ENCODE measurements at places on chromosomes 5 and 9.

DNA sequence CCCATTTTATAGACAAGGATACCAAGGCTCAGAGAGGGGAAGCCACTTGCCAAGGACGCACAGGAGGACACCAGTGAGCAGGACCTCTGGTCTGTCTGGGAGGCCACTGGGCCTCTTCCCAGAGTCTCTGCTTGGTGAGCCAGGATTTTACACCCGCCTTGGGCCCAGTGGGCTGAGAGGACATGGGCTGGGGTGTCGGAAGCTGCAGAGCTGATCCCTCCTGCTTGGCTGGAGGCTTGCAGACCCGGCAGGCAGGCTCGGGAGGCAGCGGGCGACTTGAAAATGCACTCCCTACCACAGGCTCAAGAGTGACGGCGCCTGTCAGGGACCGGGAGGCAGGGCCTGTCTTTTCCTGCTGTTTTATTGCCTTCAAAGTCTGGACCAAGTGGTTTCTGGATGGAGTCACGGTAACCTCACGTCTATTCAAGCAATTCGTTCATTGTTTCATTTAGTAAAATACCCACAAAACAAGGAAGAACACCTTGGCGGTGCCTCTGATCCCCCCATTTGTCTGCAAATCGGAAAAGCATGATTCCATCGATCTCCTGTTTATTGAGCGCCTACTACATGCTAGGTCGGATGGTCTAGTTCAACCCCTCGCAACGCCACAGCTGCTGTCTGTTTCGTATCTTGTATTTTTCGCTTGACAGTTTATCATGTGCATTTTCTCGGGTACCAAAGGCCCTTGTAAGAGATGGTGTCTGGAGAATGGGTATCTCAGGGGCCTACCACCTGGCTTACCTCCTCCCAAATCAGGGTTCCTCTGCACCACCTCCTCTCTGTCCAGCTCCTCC, 108.1 kb upstream of the IER5L start:
- DNase-seq = no peak

DNA sequence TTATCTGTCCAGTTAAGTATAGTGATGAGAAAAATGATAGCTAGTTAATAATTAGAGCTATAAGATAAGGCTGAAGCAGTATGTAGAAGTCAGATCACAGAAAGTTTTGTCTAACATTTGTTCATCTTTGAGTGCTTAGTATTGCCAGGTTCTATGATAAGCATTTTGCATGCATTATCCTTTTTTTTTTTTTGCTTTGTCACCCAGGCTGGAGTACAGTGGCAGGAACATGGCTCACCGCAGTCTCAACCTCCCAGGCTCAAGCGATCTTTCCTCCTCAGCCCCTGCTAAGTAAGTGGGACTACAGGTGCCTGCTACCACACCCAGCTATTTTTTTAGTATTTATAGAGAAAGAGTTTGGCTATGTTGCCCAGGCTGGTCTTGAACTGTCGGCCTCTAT, 17.5 kb downstream of the BAAT start:
- no peak for DNase-seq

DNA sequence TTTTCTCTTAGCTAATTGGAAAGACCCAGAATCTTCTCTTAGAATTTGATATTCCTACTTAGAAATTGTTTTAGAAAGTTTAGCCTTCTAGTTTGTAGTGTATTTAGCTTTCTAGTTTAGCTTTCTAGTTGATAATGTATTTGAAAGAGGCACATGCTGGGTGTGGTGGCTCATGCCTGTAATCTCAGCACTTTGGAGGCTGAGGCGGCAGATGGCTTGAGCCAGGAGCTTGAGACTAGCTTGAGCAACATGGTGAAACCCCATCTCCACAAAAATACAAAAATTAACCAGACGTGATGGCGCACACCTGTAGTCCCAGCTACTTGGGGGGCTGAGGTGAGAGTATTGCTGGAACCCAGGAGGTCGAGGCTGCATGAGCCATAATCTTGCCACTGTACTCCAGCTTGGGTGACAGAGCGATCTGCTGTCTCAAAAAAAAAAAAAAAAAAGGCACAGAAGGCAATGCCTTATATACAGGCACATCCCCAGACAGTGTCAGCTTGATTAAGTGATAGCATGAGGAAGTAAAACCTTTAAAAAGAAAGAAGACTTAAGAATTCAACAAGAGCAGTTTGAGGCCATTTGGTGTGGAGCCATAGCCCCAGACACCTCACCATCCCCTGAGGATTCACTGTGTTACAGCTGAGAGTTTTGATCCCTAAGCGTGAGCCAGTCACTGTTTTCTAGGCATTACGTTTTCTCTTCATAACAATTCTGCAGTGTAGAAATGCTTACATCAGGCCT, 34.6 kb downstream of the ZSWIM6 start:
- no peak for DNase-seq

DNA sequence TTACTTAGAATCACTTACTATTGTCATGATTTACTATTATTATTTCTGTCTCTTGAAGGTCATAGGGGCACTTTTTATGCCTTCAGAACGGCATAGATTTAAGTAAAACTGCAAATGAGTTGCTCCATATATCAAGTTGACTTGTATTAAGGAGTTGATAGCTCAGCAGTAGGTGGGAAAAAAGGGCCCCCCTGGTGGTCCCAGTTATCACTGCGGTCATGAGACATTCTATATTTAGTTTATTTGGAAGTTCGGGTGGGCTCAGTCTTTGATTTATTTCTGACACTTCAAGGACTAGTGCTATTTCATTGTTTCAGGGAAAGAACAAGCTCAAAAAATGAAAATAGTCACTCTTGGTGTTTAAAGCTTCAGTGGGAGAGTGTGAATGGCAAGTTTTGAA, 159.3 kb downstream of the SLC24A2 start:
- no peak for DNase-seq
